Aorta (tissue), 5 donors: ENCODE measurements at places on chromosomes 4 and X. TPM values are rescaled to one million over a fixed set of nuclear protein-coding genes. Genes with fewer than 3 reads are reported as not detected.

KLHL15 gene
- total RNA-seq: 9.0 TPM

GAGE12J gene
- total RNA-seq: not detected

DNA sequence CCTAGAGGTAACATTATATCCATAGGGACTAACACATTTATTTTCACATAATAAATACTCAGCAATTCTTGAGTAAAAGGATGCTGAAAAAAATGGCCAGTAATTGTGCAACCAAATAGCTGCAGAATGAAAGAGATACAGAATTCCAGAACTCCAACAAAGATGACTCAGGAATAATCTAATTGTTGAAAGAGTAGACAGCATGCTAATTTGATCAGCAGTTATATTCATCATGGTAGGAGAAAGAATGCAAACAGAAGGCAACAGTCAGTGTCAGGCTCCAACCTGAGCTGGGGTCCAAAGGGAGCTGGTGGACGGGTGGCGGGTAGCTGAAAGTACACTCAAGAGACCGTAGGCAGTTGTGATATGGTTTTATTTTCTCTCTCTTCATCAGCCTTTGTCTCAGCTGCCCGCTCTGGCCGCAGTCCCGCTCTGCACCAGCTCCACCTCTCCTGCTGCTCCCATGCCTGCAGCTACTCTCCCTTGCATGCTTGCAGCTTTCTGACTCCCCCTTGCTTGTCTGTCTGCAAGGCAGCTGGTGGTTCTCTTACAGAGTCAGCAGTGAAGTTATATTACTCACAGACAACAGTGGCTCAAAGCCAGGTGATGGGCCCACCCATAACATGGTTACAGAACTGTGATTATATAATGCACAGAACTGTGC is 1150.1 kb downstream of the STIM2 start:
- H3K36me3 ChIP-seq: no peaks in the 10 kb centered on the region
- no peaks in the 10 kb centered on the region for H3K27me3 ChIP-seq
- DNase-seq: no peak
- no peak overlapping the region for H3K27ac ChIP-seq

DNA sequence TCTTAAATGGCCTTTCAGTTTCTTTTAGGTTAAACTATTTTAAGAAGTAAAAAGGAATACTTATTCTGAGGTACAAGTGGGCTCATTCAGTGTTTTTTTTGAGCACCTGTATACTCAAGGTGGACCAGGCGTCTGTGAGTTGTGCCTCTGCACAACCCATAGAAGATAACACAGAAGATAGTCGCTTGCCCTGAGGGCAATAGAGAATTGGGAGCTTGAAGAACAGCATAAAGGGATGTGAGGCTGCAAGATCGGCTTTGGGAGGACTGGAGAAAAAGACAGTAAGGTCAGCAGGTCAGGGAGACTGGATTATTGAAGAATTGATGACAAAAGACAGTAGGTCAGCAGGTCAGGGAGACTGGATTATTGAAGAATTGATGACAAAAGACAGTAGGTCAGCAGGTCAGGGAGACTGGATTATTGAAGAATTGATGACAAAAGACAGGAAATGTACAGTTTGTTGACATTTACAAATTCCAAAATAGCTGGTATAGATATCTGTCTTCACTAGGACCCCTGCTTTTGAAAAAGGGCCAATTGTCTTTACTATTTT is 3.1 kb downstream of the CPE start:
- no peak overlapping the region for H3K4me3 ChIP-seq
- no peak for DNase-seq
- H3K27me3 ChIP-seq: no peaks in the 10 kb centered on the region
- H3K27ac ChIP-seq: no peak overlapping the region

DNA sequence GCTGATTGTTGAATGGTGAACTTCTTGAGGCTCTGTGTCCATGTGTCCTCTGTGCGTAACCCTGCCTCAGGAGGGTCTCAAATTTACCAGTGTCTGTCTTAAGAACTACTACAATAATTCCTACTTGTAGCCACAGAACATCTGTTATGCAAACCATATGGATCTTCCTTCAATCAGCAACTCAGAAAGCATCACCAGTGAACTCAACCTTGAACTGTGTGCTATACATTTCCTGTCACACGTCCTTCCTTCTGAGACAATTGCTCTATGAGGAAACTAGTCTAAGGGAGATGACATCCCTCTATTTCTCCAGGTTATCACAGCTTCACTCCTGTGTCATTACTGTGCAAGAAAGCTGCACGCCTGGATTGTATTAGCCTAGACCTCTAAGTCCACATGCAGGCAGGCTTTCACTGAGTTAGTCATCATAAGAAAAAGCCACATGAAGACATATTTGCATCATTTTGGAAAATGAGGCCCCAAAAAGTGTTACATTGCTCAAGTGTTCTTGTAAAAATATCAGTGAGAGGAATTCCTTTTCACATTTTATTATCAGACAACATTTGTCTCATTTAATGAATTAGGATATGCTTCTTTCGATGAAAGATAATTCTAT is 157.8 kb downstream of the AFF2 start:
- DNase-seq: no peak
- H3K36me3 ChIP-seq: no peaks in the 10 kb centered on the region
- no peak overlapping the region for H3K4me3 ChIP-seq

- no peaks in the 10 kb centered on the region for H3K36me3 ChIP-seq
- no peak overlapping the region for H3K27ac ChIP-seq
- no peaks in the 10 kb centered on the region for H3K27me3 ChIP-seq
Measured at GRCh38 chr4:15034071-15034764, 31.9 kb downstream of the CPEB2 start.

- no peaks in the 10 kb centered on the region for H3K27me3 ChIP-seq
- no peaks in the 10 kb centered on the region for H3K4me1 ChIP-seq
- H3K36me3 ChIP-seq: no peaks in the 10 kb centered on the region
- DNase-seq: no peak
- no peak overlapping the region for H3K27ac ChIP-seq
Measured at GRCh38 chr4:167721617-167722486, 370.5 kb upstream of the ANXA10 start.

- no peaks in the 10 kb centered on the region for H3K27me3 ChIP-seq
- no peaks in the 10 kb centered on the region for H3K4me1 ChIP-seq
- DNase-seq: no peak
- H3K4me3 ChIP-seq: no peak overlapping the region
Measured at GRCh38 chr4:115675719-115676118, 562.3 kb upstream of the NDST4 start.

DNA sequence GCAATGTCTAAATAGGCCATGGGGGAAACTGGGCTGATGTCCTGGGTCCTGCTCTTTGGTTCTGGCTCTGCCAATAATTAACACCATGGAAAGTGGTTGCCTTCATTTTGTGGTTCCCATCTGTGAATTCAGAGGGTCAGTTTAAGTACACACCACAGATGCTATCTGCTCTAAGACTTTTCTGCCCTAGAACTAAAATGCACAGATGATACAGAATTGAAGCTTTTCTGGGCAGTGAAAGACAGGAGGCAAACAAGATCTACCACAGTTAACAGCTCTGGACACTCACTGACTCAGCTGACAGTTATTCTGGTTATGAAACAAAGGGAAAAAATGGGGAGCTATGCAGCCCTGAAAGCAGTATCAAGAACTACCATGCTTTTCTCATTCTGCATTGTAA is 37.3 kb downstream of the APBB2 start:
- peaks cover 9% of the 10 kb centered on the region for H3K4me1 ChIP-seq
- H3K36me3 ChIP-seq: no peaks in the 10 kb centered on the region
- no peak overlapping the region for H3K4me3 ChIP-seq
- no peaks in the 10 kb centered on the region for H3K27me3 ChIP-seq
- no peak for DNase-seq

DNA sequence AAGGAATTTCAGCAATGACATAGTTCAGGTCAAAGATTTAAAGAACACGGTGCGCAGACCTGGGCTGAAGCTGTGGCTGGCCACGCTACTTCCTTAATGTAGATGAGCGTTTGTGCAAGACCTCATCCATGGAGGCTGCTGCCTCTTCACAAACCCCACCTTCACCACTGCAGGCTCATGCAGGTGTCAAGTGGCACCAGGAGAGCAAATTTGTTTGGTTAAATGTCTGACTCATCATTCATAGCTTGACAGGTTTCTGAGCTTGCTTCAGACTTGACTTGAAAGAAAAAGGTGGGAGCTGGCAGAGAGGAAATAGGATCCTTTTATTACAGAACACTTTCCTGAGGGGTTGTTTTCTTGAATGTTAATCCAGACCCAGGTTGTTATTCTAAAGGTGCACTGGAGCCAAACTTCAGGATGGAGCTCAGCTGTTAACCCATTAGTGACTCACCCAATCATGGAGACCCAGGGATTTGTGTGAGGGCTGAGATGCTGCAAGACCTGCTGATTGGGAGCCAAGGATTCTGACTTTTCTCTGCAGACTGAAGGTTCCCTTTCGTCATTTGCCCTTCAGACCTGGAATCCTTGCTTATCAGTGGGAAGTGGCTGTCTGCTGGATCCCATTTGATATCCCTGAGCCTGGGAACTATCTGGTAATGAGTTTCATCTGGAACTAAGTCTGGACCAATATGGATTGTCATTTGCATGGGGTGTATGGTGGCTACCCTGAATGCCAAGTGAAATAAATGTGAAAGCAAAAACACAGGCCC is 315.3 kb downstream of the PTTG2 start:
- H3K4me1 ChIP-seq: no peaks in the 10 kb centered on the region
- H3K36me3 ChIP-seq: no peaks in the 10 kb centered on the region
- H3K4me3 ChIP-seq: no peak overlapping the region
- H3K27me3 ChIP-seq: no peaks in the 10 kb centered on the region
- H3K27ac ChIP-seq: no peak overlapping the region
- no peak for DNase-seq

GRCh38 chr4:4406455-4407298 is 19.8 kb downstream of the NSG1 start:
- peak; percentile 22 for DNase-seq
- H3K27ac ChIP-seq: no peak overlapping the region
- H3K4me3 ChIP-seq: no peak overlapping the region
- no peaks in the 10 kb centered on the region for H3K4me1 ChIP-seq
- H3K27me3 ChIP-seq: no peaks in the 10 kb centered on the region
- no peaks in the 10 kb centered on the region for H3K36me3 ChIP-seq

DNA sequence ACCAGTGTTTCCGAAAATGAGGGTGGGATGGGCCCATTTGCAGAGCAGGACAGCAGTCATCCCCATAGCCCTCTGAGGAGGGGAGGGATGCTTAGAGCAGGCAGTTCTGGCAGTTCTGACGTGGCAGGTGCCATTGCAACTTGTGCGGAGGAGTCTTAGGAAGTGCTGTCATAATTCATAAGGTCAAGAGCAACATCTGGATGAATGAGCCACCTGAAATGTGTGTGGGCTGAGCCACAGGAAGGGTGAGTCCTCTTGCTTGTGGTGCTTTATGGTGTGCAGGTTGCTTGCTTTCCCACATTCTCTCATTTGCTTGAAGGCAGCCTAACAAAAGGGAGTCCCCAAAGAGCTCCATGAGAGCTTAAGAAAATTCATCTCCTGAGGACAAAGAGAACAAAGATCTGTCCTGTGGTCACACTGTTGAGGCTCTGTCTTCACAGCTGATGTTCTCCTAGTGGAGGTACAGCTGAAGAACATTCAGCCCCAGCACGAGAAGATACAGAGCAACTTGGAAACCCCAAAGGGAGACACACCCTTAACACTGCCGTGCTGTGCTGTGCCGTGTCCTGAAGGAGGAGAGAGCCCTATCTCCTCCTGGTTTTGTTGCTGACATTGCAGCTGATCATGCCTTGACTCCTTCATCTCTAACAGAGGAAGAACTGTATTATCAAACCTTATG is 60.3 kb downstream of the DLG3 start:
- H3K4me3 ChIP-seq: no peak overlapping the region
- peaks cover 2% of the 10 kb centered on the region for H3K36me3 ChIP-seq

DNA sequence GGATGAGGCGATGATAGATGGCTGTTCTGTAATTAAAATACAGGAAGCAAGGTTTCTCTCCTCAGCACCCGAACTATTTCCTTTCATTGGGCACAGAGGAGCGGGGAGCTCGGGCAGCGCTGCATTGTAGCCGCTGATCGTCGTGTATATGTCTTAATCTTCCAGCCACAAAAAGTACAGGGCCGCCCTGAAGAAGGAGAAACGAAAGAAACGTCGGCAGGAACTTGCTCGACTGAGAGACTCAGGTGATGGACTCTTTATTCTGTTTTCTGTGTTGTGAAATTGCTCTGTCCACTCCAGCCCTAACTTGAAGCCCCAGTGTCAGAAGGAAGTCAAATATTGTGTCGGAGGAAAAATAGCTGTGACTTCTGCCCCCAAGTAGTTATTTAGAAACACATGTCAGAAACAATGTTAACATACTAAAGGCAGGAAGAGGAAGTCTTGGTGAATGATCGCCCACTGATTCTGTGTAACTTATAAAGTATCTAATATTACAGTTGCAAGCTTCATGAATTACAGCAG is 546 bp downstream of the ZRSR2 start:
- DNase-seq: no peak
- H3K36me3 ChIP-seq: no peaks in the 10 kb centered on the region
- H3K27ac ChIP-seq: peak overlapping the region; percentile 49
- no peaks in the 10 kb centered on the region for H3K4me1 ChIP-seq

GRCh38 chr4:120760047-120760446 is 162.5 kb downstream of the PRDM5 start:
- no peak overlapping the region for H3K4me3 ChIP-seq
- no peak for DNase-seq
- no peak overlapping the region for H3K27ac ChIP-seq
- H3K27me3 ChIP-seq: no peaks in the 10 kb centered on the region
- H3K4me1 ChIP-seq: no peaks in the 10 kb centered on the region

DNA sequence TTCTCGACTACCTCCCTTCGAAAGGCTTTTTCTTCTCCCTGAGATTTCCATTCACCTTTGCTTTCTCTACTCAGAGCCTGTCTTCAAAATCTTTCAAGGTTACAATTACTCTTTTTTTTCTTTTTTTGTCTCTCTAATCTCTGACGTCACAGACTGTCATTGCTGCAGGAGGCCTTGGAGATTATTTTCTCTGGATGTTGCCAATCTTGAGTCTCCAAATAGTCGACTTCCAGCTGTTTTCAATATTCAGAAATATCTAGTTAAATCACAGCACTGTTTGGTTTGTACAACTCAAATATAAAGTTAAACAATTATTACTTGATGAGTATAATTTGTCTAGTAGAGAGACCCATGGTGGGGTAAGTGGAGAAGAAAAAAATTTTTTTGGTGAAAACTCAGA is 359.0 kb upstream of the BOD1L1 start:
- no peaks in the 10 kb centered on the region for H3K36me3 ChIP-seq
- no peaks in the 10 kb centered on the region for H3K27me3 ChIP-seq
- peaks cover 9% of the 10 kb centered on the region for H3K4me1 ChIP-seq
- no peak for DNase-seq
- no peak overlapping the region for H3K4me3 ChIP-seq

DNA sequence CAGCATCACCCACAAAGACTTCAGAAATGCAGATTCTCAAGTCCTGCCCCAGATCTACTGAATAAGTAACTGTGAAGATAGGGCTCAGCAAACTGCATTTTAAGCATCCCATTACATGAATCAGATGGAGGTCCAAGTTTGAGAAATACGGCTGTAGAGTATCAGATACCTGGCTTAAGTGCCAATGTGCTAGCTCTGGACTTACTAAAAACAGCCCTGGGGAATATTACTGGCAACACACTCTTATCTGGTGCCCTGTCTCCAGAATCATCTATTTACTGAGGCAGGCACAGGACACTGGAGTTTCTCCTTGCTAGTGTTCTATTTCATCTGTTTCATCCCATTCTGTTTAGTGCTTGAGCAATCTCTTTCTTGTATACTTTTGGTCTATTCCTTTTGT is 105.1 kb downstream of the SPOCK3 start:
- no peak overlapping the region for H3K4me3 ChIP-seq
- no peak overlapping the region for H3K27ac ChIP-seq
- DNase-seq: no peak
- no peaks in the 10 kb centered on the region for H3K36me3 ChIP-seq
- no peaks in the 10 kb centered on the region for H3K4me1 ChIP-seq
- H3K27me3 ChIP-seq: no peaks in the 10 kb centered on the region

- no peak overlapping the region for H3K27ac ChIP-seq
- no peak overlapping the region for H3K4me3 ChIP-seq
- no peaks in the 10 kb centered on the region for H3K27me3 ChIP-seq
- H3K4me1 ChIP-seq: no peaks in the 10 kb centered on the region
- no peaks in the 10 kb centered on the region for H3K36me3 ChIP-seq
- no peak for DNase-seq
Measured at GRCh38 chr4:82057990-82058544, 315.7 kb downstream of the HNRNPD start.
